ENCODE measurements at places on chromosomes 5 and 9.

DNA sequence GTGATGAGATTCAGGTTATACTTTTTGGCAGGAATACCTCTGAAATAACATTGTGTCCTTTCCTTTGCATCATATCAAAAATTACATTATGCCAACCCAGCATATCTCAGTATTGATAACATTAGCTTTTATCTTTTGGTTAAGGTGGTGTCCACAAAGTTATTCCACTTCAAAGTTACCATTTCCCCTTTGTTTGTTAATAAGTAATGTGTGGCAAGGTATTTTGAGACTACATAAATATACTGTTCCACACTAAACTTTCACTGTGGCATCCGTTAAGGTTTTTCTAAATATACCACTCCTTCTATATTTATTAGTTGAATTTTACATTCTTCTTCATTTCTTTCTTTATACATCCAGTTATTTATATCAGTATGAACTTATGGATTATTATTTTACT lies 14.1 kb upstream of the ARHGEF37 start:
- no peak for DNase-seq

- no peak for DNase-seq
These were observed 14.6 kb downstream of the PDCD6 start for GRCh38 chr5:285991-286557.

DNA sequence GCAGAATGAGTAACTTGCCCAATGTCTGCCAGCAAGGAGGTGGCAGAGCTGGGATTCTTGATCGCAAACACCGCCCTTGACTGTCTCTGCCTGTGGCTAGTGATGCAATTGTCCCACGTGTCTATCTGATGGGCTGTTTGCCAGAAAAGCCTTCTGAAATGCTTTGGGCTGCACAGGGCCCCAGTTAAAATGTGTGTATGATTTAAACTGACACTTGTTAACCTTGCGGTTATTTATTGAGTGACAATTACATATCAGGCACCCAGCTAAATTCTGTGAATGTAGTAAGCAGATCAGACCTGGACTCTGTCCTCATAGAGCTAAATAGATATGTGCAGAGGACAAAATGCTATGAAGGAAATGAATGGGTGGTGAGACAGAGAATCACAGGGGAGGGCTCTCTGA lies 11.6 kb upstream of the IL12B start:
- peak; percentile 24 for DNase-seq

- no peak for DNase-seq
These were observed 56.4 kb downstream of the ALDH7A1 start for GRCh38 chr5:126538579-126538978.

DNA sequence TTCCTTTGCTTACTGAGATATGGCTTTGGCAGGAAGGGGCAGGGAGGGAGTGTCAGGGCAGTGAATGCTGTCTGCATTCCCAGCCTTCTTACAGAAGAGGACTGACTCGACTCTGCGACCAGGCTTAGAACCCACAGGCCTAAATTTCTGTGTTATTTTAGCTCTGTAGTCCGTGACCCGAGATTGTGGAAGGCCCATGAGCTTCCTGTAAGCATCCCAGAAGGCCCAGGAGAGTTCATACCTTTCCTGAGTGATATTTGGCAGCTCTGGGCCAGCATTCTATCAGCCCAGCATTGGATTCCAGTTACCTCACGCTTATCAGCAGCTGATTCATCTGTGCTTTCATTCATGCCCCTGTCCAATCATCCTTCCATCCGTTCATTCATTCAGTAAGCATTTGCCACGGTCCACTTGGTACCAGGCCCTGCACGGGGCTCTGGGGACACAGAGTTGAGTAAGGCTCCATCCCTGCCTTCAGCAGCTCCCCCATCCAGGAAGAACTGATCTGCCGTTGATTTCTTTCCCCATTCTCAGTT lies 28.2 kb upstream of the RPL26L1 start:
- no peak for DNase-seq

DNA sequence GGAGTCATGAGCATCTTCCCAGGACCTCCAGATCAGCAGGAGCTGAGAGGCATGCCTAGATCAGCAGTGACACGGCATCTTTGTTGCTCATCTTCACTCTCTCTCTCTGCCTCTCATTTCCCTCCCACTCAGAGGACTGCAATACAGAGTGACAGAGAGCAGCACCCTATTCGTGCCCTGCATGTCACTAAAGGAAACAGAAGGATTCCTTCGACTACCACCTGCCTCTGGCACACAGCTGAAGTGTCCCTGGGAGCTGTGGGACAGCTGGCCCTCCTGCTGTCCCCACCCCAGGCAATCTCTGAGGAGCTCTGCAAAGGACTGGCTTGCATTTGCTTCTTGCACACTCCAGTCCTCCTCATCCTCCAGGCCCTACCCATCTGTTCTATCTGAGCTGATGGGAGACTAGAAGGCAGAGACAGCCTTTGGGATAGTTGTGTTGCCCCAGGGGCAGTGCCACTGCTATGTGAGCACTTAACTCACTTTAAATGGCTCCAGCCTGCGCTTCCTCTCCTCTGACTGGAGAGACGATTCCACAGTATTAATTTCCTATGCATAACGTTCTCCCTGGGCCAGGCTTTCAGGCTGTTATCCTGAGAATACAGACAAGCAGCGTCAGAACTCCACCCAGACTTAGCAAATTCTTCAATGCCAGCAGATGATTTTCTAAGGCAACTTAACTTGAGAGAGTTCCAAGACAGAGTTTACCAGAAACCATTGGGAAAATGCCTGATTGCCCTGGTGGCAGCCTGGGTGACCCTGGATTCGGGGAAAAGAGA lies 167.6 kb upstream of the MAP1B start:
- DNase-seq, result no peak

- no peak for DNase-seq
These were observed 57.8 kb downstream of the ZNF462 start for GRCh38 chr9:106920701-106921283.

GRCh38 chr5:65916636-65917035 lies 9.7 kb upstream of the ERBIN start:
- DNase-seq, result no peak

- no peak for DNase-seq
These were observed 30.6 kb upstream of the SEMA4D start for GRCh38 chr9:89528540-89528939.

DNA sequence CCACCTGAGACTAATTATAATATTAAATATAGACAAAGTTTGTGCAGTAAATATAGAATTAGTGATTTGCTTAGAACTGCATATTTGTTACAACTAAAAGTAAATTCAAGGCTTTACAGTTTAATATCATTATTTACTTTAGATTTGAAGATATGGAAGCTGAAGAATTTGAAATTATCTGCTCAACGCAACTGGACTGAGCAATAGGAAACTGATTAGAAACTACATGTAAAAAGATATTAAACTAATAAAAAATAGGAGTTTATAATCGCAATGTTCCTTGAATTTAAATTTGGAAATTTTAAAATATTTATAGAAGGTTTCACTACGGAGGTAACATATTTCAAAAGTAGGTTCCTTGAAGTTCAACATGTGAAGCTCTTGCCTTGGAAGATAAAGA lies 55.2 kb downstream of the CDH10 start:
- no peak for DNase-seq

DNA sequence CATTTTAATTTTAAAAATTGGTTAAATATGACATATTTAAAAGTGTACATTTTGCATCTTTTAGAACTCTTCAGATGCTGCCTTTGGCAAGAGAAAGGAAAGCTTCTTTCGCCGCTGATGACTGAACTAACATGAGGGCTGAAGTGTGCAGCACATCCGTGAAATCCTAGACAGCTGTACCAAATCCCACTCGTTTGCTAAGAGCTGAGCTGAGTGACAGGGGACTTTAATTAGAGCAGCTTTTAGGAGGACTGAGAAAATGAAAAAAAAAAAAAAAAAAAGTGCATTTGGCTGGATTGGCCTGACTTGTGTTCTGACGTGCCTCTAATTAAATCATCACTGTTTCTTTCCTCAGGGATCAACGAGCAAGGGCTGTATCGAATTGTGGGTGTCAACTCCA lies 271.3 kb downstream of the ARHGAP26 start:
- no peak for DNase-seq

GRCh38 chr5:111781200-111781599 lies 24.2 kb upstream of the NREP start:
- DNase-seq, result no peak

DNA sequence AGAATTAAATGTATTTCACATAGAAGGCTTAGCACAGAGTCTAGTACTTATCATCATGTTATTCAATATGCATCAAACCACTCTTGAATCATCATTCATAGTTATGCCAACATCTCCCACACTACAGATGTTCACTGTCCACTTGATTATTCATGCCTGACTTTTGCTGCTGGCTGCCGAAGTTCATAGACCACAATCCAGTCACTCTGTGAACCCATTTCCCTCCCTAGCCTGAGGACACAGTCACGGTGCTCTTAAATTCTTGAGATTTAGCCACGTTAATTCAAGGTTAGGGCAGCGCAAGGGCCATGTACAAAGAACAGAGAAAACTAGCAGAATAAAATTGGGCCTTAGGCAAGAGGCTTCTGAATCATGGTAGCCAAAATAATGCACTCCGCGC lies 32.4 kb downstream of the ABCA1 start:
- no peak for DNase-seq

GRCh38 chr9:82891321-82891720 lies 171.6 kb downstream of the RASEF start:
- no peak for DNase-seq
